ENCODE measurements at places on chromosomes 1 and 21. TPM values are rescaled to one million over a fixed set of nuclear protein-coding genes. Genes with fewer than 3 reads are reported as not detected.
A peak's percentile ranks its signal among the peaks of the same experiment; 100 is the strongest.

Gene FMOD
- 92.3 TPM for total RNA-seq

Gene C1orf87
- not detected for total RNA-seq

Gene IQGAP3
- total RNA-seq, result not detected

Gene SH2D2A
- not detected for total RNA-seq

Gene CD52
- total RNA-seq, result not detected

Gene CCDC190
- total RNA-seq, result 1.9 TPM

Gene FCAMR
- not detected for total RNA-seq

Gene OR2M3
- total RNA-seq, result not detected

Gene NFIA
- 52.0 TPM for total RNA-seq

- no peak overlapping the region for H3K4me3 ChIP-seq
- H3K36me3 ChIP-seq, result no peaks in the 10 kb centered on the region
- H3K4me1 ChIP-seq, result no peaks in the 10 kb centered on the region
- H3K27me3 ChIP-seq, result no peaks in the 10 kb centered on the region
- no peak for DNase-seq
Observed at GRCh38 chr1:197029749-197030148, 37.3 kb downstream of the F13B start.

DNA sequence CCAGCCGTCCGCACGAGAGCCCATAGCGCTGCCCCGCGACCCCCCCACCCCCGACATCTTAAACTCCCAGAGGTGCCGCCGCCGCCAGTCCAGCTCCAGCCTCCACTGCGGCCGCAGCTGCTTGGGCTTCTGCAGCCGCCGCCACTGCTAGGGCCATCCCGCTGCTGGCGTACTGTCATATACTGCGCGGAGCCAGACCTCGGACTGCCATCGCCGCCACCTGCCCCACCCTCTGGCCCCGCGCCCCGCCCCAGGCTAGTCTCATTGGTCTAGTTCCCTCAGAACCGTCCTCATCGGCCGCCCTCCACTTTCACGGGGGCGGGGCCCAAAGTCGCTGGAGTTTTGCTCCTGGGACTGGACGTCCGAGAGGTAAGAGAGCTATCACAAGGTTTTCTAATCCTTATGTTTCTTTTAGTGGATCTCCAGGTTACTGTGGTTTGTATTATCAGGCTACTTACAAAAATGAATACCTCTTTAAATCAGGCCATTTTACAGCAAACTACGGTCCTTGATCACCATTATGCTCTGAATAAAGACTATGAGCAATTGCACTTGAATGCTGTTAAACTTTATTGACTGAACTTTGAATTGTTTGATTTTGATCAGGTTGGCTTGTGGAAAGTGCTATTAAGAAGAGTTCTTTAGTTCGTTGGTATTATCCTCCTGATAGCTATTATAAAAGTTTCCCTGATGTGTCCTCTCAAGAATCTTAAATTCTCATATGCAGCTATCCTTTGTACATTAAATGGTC is 2.8 kb upstream of the CD1D start:
- H3K27ac ChIP-seq, result no peak overlapping the region
- no peaks in the 10 kb centered on the region for H3K36me3 ChIP-seq
- peak overlapping the region; percentile 70 for H3K4me3 ChIP-seq
- DNase-seq, result peak; percentile 75

DNA sequence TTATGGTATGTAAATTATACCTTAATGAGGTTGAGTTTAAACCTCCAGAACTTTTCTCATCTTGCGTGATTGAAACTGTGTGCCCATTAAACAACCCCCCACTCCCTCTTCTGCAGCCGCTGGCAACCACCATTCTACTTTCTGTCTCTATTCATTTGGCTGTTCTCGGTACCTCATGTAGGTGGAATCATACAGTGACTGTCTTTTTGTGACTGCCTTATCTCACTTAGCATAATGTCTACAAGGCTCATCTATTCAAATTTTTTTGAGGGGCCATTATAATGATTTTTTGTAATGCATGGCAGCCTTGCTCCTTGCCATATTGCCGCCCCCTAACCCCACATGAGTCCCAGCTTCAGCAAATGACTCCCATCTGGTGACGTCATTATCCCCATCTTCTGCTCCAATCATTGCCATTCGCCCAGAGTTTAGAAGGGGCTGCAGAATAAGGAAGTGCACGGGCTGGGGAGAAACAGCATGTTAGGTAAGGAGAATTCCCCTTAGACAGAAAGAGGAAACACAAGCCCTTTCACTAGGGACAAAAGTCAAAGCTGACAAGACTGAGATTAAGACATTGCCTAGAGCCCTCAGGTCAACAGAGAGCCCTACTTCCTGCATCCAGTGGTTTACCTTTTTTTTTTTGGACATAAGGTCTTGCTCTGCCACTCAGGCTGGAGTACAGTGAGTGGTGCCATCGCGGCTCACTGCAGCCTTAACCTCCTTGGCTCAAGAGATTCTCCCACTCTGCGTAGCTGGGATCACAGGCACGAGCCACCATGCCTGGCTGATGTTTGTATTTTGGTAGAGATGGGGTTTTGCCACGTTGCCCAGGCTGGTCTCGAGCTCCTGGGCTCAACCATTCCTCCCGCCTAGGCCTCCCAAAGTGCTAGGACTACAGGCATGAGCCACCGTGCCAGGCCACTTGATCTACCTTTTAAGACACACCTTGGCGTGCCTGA is 78.4 kb upstream of the ERRFI1 start:
- no peaks in the 10 kb centered on the region for H3K4me1 ChIP-seq
- no peaks in the 10 kb centered on the region for H3K36me3 ChIP-seq
- no peak for DNase-seq
- no peaks in the 10 kb centered on the region for H3K27me3 ChIP-seq
- H3K27ac ChIP-seq, result no peak overlapping the region

DNA sequence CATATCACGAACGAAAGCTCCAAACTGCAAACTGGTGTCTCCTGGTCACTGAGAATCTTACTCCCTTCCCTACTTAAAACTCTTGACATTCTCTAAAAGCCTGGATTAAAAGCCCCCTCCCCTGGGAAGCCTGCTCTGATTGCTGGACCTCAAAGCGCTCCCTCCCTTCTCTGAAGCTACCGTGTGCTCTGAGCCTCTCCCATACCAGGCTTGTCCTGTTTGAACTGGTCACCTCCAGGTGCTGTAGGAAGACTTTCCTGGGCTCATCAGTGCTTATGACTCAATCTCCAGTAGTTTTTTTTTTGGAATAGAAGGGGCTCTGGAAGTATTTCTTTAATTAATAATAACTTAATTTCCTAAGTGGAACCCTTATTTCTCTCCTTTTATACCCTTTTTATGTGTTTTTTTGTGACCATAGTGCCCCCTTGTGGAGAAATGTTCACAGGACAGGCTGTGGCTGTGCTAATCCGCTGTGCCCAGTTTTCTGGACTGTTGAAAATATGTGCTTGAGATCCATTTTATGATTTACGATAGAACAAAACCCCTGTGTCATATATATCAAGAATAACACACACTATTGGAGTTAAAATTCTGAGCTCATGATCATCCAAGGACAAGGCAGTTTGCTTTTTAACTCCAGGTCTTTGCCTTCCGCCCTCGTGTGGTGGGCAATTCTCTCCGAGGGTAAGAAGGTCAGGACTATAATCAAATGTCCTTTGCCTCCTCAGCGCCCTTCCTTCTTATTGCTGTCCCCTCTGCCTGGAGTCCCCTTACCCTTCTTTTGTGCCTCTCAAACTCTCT is 16.9 kb downstream of the MTARC1 start:
- peak overlapping the region; percentile 68 for H3K27ac ChIP-seq
- DNase-seq, result no peak
- no peak overlapping the region for H3K4me3 ChIP-seq

DNA sequence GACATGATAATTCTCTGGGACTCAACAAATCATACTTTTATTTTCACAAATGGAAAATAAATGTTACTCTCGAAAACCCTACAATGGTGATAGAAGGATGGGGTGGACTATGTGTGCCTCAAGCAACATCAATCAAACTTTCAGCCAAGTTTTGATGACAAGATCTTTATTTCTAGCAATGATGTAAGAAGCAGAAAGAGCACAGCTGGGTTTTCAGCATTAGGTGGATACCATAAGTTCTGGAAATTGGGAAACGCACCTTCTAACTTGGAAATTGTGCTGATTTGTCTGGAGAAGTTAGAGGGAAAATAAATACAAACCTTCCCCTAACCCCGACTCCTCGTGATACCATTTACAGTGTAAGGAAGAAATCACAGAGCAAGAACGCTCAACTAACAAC is 320.3 kb downstream of the PAPPA2 start:
- H3K27me3 ChIP-seq, result no peaks in the 10 kb centered on the region
- H3K36me3 ChIP-seq, result no peaks in the 10 kb centered on the region
- no peak for DNase-seq
- H3K4me3 ChIP-seq, result no peak overlapping the region
- no peaks in the 10 kb centered on the region for H3K4me1 ChIP-seq

- H3K27me3 ChIP-seq, result no peaks in the 10 kb centered on the region
- H3K4me3 ChIP-seq, result no peak overlapping the region
- H3K36me3 ChIP-seq, result no peaks in the 10 kb centered on the region
- H3K27ac ChIP-seq, result no peak overlapping the region
- no peaks in the 10 kb centered on the region for H3K4me1 ChIP-seq
Observed at GRCh38 chr21:34687065-34687464, 18.3 kb downstream of the CLIC6 start.

GRCh38 chr1:177211231-177211630 is 40.5 kb downstream of the BRINP2 start:
- H3K36me3 ChIP-seq, result no peaks in the 10 kb centered on the region
- no peaks in the 10 kb centered on the region for H3K4me1 ChIP-seq
- no peak overlapping the region for H3K4me3 ChIP-seq
- no peak for DNase-seq

- no peaks in the 10 kb centered on the region for H3K27me3 ChIP-seq
- no peaks in the 10 kb centered on the region for H3K36me3 ChIP-seq
- no peak overlapping the region for H3K4me3 ChIP-seq
- H3K4me1 ChIP-seq, result peaks cover 16% of the 10 kb centered on the region
Observed at GRCh38 chr1:220785166-220786056, 1.3 kb upstream of the MTARC1 start.

DNA sequence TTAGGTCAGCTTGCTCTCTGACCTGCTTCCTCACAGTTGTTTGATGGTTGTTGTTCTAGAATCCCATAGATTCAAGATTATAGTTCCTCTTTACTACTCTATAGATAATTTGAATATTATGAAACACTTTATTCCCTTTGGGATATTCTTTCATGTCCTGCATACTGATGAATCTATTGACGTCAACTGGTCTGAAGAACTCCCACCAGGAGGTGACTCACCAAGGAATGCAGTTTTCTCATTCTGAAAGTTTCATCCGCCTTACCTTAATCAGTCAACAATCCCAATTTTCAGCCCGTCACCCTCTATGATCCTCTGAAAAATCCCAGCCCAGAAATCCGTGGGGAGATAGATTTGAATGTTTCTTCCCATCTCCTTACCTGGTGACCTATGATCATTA is 834.1 kb upstream of the PRMT6 start:
- H3K36me3 ChIP-seq, result no peaks in the 10 kb centered on the region
- H3K4me3 ChIP-seq, result no peak overlapping the region
- no peaks in the 10 kb centered on the region for H3K4me1 ChIP-seq
- DNase-seq, result no peak
- H3K27me3 ChIP-seq, result no peaks in the 10 kb centered on the region

DNA sequence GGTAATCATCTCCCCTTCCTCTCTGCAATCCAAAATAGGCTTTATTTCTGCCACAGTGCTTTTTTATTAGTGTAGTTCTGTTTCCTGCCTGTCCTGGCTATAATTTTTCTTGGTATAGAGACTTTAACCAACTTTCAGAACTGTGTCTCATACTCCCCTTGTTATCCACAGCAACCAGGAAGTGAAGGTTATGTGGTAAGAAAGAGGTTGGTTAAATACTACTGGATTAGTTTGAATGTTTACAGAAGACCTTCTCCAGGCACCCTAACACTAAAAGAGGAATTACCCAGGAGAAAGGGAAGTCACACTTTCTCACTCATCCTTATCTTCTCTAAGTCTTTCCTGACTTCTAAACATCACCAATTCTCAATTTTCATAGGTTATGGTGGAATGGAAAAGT is 17.8 kb upstream of the TNFSF4 start:
- no peaks in the 10 kb centered on the region for H3K27me3 ChIP-seq
- no peaks in the 10 kb centered on the region for H3K36me3 ChIP-seq
- no peak overlapping the region for H3K27ac ChIP-seq
- H3K4me1 ChIP-seq, result no peaks in the 10 kb centered on the region
- DNase-seq, result no peak

DNA sequence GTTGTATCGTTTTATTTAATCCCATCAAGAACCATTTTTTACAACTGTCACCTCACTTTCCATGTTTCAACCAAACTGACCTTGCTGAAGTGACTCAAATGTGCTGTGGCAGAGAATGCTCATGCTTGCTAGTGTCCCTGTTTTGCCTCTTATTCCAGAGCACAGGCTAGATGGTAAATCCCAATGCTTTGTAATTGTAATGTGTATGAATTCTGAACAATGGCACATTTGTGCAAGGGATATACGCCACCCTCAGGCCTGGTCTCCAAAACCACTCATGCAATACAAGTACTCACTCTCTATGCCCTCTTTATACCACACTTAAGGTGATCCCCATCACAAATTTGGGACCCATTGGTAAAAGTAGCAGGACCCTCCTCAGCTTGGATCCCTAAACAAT is 313.6 kb downstream of the HHIPL2 start:
- no peak overlapping the region for H3K4me3 ChIP-seq
- no peaks in the 10 kb centered on the region for H3K27me3 ChIP-seq
- no peak for DNase-seq
- H3K4me1 ChIP-seq, result no peaks in the 10 kb centered on the region
- no peak overlapping the region for H3K27ac ChIP-seq
- no peaks in the 10 kb centered on the region for H3K36me3 ChIP-seq

GRCh38 chr1:38123356-38124135 is 77.0 kb upstream of the POU3F1 start:
- H3K36me3 ChIP-seq, result no peaks in the 10 kb centered on the region
- no peaks in the 10 kb centered on the region for H3K27me3 ChIP-seq
- no peak overlapping the region for H3K27ac ChIP-seq
- H3K4me3 ChIP-seq, result no peak overlapping the region
- H3K4me1 ChIP-seq, result no peaks in the 10 kb centered on the region

- H3K27me3 ChIP-seq, result no peaks in the 10 kb centered on the region
- peaks cover 20% of the 10 kb centered on the region for H3K36me3 ChIP-seq
Observed at GRCh38 chr1:159011751-159012150, 2.0 kb downstream of the IFI16 start.

DNA sequence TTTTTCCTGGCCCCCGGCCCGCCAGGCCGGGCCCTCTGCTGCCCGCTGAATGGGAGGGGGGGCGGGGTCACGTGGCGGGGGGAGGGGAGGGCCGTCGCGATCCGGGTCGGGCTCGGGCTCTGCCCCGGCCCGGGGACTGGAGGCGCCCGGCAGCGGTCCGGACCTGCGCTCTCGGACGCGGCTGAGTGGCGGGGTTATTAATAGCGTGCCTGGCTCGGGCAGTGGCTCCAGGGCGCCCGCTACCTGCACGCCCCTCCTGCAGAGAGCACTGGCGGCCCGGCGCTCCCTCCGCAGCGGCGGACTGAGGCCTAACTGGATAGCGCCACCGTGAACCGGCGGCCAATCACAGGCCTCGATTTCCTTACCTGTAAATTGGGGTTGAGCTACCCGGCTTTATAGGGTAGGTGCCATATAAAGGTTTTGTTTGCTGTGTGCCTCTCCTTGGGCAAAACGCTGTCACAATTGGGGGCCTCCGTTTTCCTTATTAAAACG is 28.1 kb downstream of the AHDC1 start:
- no peaks in the 10 kb centered on the region for H3K27me3 ChIP-seq
- peaks cover 73% of the 10 kb centered on the region for H3K4me1 ChIP-seq
- H3K4me3 ChIP-seq, result peak overlapping the region; percentile 64
- H3K36me3 ChIP-seq, result no peaks in the 10 kb centered on the region

- DNase-seq, result peak; percentile 73
- no peak overlapping the region for H3K27ac ChIP-seq
- no peaks in the 10 kb centered on the region for H3K4me1 ChIP-seq
Observed at GRCh38 chr1:204254031-204254661, 40.4 kb upstream of the GOLT1A start.

- no peaks in the 10 kb centered on the region for H3K27me3 ChIP-seq
- no peaks in the 10 kb centered on the region for H3K4me1 ChIP-seq
- H3K4me3 ChIP-seq, result no peak overlapping the region
- H3K27ac ChIP-seq, result no peak overlapping the region
Observed at GRCh38 chr1:169044296-169044695, 62.2 kb upstream of the ATP1B1 start.

Measured in ascending aorta (tissue), 2 donors.